ENCODE measurements at places on chromosomes 13 and 19.

GRCh38 chr19:2967972-2968371, 9.4 kb upstream of the TLE6 start:
- DNase-seq: no peak

- peak; percentile 87 for DNase-seq
Measured at GRCh38 chr19:13839130-13839937, 37.6 kb upstream of the NANOS3 start.

GRCh38 chr13:25581351-25581750, 209.6 kb downstream of the ATP8A2 start:
- no peak for DNase-seq

GRCh38 chr13:91216928-91217700, 130.4 kb upstream of the MIR17HG start:
- DNase-seq: no peak

DNA sequence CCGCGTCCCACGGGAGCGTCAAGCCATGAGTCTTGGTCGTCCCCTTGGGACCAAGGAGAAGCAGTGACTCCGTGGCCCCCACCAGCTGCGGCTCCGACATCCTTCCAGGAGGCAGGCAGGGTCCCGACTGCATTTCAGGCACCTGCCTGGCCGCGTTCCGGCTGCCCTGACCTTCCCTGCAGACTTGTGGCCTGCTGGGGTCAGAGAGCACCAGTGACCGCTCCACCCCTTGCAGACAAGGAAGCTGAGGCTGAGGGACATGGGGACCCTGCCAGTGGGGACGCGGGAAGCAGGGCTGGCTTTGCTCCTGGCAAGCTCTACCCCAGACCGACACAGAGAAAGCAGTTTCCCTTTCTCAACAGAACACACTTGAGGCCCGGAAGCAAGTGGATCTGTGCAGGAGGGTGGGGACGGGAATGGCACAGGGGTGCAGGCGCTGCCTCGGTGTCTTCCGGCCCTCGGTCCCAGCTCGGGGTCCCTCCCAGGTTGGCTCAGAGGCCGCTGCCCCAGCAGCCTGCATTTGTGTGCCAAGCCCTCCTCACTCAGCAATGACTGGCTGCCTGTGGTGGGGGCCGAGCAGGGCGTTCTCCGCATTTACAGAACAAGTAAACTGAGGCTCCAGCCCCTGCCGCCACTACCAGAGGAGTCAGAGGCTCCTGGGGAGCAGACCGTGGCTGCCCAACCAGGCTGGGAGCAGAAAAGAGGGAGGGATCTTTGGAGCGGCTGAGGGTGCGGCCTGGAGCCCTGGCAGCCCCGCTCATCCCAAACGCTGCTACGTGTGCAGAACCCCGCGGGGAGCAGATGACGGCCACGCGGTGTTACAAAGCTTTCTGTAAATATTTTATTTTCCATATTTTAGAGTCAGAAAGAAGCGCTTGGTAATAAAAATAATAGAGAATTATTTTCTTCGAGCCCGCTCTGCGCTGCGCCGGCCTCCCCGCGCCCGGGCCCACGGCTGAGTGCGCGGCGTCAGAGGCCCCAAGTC, 43.9 kb downstream of the GAS6 start:
- DNase-seq: no peak

DNA sequence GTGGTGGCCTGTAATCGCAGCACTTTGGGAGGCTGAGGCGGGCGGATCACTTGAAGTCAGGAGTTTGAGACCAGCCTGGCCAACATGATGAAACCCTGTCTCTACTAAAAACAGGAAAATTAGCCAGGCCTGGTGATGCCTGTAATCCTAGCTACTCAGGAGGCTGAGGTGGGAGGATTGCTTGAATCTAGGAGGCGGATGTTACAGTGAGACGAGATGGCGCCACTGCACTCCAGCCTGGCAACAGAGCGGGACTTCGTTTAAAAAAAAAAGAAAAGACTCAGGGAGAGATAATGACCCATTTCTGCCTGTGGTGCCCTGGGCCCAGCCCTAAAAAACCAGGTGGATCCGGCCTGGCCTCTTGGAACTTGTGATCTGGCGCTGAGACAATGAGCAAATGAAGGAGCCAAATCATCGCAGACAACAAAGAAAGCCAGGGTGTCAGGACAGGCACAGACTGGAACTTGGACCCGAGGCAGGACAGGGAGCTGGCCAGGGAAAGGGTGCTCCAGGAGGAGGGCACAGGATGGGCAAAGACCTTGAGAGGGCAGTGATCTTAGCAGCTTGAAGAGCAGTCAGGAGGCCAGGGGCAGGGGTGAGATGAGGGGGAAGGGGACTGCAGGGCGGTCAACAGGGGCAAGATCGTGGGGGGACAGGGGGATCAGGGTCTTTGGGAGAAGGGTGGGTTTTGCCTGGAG, 962 bp upstream of the JAK3 start:
- no peak for DNase-seq

- no peak for DNase-seq
Measured at GRCh38 chr19:47110521-47111005, 3.0 kb downstream of the ZC3H4 start.

DNA sequence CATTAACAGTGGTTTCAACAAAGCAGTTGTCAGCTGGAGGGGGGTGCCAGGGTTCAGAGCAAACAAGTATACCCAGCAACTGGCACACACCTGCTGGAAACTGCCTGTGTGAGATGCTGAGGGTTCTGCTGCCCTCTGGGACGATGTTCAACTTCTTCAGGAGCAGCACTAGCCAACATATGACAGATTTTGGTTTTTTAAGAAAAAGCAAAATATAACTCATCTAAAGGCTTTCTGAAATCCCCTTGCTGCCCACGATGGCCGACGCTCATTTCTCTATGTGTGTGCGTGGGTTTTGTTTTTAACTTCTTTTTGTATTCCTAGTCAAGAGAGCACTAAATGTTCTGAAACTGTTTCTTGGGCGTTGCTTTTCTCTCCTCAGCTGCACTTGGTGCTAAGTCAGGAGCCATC, 79.9 kb downstream of the MRPL57 start:
- no peak for DNase-seq

DNA sequence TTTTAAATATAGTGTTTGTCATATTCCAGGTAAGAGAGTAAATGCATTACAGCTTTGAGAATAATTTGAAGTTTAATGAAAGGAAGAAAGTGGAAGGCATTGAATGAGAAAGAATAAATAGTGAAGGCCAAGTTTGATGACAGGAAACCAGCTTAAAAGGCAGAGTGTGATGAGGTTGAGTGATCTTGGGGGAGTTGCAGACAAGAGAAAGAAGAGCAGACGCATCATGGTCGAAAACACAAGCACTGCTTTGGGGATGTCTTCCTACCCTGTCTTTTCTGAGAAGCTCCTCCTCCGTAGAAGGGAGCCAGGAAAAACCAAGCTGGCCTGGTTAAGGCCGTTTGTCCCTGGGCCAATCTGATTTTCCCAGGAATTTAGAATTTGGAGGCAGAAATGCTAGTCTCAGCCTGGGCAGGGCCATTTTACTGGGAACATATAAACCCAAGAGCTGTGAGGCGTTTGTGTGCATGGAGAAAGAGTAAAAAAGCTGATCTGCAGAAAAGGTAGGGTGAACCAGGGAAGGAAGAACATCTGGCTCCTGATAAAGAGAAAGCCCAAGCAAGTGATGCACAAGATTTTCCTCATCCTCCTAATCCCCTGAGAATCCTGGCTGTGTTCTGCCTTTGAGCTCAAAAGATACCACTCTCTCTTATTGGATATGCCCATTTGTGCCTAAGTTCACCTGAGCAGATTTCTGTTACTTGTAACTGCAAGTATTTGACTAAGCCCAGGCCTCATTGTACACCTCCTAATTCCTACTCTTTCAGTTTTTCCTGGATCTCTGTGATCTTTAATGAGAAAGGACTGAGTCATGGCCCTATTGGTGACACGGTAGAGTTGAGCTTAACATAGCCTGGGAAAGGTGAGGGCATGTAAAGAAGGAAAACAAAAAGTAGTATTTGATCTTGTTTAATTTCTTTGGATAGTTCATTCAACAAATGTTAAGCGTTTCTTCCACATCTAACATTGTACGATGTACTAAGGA, 80.0 kb downstream of the WDFY2 start:
- no peak for DNase-seq

GRCh38 chr19:1064661-1065605, 2.0 kb upstream of the ARHGAP45 start:
- DNase-seq: peak; percentile 59

GRCh38 chr19:12720851-12721655, 2.7 kb downstream of the TNPO2 start:
- DNase-seq: no peak

DNA sequence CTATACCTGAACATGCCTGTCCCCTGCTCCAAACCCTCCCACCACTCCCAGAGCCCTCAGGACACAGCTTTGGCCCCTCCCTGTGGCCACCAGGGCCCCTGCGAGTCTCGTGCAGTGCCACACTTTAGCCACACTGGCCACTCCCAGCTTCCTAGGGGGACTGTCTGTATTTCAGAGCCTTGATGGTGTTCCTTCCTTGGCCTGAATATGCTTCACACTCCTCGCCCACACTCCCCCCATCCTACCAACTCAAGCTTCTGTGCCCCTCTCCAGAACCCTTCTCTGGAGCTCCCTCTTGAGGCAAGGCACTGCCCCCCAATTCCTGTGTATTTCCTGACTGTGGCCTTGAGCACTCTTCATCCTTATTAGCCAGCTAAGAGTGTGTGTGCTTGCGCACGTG, 80.2 kb downstream of the DPF1 start:
- DNase-seq: no peak

- no peak for DNase-seq
Measured at GRCh38 chr13:94291631-94292322, 187.7 kb downstream of the DCT start.

DNA sequence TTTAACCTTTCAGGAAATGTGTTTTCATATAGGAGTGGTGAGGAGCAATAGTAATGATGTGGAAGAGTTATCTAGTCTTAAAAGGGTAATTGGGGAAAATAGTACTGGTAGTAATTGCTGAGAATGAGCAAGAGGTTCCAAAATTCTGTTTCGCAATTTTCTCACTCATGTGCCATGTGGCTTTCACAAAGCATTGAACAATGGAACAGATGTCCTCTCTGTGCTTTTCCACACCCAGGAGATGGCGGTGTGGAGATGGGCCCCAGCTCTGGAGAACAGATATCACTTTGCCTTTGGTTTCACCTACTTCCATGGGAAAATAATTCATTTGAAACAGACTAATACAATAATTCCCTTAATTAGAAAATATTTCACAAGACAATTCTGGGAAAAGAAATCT, 170.0 kb upstream of the SLC10A2 start:
- DNase-seq: no peak

DNA sequence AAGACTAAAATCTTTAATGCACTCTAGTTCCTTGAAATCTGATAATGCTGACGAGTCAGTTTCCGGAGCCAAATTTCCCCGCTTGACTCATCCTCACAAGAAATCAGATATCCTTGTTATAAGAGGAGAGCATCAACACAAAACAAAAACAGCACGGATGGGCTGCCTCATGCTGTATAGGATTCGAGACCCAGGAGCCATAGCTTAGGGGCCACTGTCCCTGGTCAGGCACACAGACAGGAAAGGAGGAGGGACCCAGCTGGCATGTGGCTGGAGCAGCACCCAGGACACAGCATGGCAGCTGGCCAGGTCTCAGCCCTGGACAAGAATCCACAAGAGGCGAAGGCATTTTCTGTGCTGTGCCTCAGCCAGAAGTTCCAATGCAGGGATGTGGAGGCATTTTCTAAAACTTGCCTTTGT, 110.2 kb upstream of the SPATA13 start:
- no peak for DNase-seq

DNA sequence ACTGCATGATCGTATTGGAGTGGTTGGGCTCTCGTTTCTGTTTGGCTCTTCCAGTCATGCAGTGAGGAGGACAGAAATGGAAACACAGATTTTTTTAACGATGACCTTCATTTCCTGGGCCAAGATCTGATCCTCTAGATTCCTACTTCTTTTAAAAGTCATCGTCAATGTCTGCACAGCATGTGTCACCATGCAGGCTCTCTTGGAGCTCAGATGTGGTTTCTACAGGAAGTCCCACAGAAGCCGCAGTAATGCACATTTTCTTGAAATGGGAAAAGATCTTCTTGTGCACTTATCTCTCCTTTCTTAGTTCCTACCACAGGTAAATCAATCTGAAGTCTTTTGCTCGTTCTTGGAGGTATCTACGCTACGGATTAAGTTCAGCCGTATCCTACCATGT, 626.9 kb downstream of the EFNB2 start:
- DNase-seq: no peak

- DNase-seq: no peak
Measured at GRCh38 chr13:74710006-74710405, 575.8 kb upstream of the KLF12 start.

- DNase-seq: no peak
Measured at GRCh38 chr19:30621326-30621920, 249.2 kb downstream of the ZNF536 start.

DNA sequence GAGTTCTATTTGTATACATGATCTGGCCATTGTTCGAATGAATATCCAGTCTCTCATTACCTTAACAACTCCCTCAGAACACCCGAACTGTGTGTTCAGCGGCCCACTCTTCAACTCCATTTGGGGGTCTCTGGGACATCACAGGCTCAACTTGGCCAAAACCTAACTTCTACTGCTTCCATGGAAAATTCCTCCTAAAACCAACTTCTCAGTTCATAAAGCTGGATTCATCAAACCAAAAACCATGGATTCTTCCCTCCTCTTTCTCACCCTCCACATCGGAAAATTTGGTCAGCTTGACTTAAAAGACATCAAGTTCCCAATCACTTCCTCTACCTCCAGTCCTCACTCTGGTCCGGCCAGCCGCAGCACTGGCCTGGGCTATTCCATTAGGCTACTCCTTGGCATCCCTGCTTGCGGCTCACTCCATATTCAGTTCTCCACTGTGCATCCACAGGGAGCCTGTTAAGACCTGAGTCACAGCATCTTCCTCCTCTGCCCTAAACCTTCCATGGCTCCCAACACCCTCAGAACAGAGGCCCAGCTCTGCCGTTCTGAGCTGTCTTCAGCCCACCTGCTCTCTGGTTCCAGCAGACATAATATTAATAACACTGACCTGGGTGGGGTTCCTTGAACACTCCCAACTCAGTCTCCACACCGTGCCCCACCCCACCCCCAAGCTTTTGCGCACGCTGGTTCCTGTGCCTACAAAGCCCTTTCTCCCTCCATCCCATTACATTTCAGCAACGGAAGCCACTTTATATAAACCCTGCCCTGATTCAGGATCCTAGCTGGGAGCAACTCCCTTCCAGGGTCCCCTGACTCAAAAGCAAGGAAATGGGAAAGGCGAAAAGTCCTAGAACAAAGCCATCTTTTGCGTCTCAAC, 1.1 kb downstream of the ZNF792 start:
- no peak for DNase-seq

- DNase-seq: no peak
Measured at GRCh38 chr13:27654816-27655215, 33.1 kb downstream of the POLR1D start.

DNA sequence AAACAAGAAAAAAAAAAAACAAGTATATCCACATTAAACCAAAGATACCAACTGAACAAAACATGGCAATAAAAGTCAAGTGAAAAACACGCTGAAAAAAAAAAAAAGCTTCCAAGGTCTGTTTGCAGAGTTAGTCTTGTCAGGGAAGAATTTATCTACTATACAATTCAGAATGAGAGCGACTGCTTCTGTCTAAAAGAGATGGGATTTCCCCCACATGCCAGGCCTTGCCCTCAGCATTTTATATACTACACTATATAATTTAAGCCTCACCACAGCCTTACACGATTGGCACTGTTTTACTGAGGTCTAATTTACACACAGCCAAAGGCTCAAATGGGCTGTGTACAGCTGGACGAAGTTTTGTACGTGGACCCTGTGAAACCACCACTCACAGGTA, 67.3 kb downstream of the FOXO1 start:
- no peak for DNase-seq
